Hematopoietic multipotent progenitor cell (in vitro differentiated cells): ENCODE measurements at places on chromosomes 4 and X.

GRCh38 chr4:162706051-162706450, 460.6 kb downstream of the NAF1 start:
- DNase-seq, result no peak

DNA sequence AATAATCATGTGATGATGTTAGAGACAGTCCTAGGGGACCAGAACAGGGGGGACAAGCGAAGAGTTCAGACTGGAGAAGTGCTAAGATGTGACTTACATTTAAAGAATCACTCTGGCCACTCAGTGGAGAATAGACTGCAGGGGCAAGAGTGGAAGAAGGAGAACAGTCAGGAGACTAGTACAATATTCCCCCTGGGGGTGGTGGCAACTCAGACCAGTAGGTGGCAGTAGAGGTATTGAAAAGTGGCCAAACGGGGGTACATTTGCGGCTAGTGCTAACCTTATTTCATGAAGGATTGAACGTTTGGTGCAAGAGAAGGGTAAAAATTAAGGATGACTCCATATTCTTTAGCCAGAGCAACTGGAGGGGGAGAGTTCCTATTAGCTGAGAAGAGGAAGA, 2.7 kb upstream of the BMX start:
- DNase-seq, result peak; percentile 18

GRCh38 chr4:41455206-41455605, 82.8 kb upstream of the LIMCH1 start:
- no peak for DNase-seq

DNA sequence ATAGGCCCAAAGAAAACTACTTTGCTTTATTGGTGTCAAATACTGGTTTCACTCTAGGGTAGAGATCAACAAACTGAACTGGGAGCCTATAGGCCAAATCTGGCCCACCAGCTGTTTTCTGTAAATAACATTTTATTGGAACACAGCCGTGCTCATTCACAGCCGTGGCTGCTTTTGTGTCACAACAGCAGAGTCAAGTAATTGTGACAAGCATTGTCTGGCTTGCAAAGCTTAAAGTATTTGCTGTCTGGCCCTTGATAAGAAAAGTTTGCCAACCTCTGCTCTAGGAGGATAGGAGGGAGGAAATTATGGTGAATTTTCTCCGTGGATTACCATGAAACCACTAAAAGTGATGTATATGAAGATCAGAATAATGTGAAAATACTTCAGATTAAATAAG, 53.4 kb downstream of the GPAT3 start:
- DNase-seq, result no peak

GRCh38 chrX:154409222-154409871, at the start of gene DNASE1L1:
Gene DNASE1L1, minus strand, starts transcription at chrX:154409254. Its CDS starts 3,686 bp downstream, at chrX:154405568.
- no peak for DNase-seq

GRCh38 chr4:53068755-53069330, 206.7 kb downstream of the RASL11B start:
- no peak for DNase-seq

- DNase-seq, result no peak
Observed at GRCh38 chrX:12614266-12614665, 176.9 kb upstream of the PRPS2 start.

DNA sequence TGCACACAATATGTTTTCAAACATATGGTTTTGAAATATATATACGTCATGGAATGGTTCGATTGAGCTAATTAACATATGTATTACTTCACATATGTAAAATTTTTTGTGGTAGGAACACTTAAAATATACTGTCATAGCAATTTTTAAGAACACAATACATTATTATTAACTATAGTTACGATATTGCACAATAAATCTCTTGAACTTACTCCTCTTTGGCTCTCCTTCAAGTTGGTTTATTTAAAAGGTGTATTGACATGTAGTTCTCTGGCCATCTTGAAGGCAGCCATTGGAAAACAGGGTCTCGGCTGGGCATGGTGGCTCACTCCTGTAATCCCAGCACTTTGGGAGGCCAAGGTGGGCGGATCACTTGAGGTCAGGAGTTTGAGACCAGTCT, 53.8 kb downstream of the CASP3 start:
- DNase-seq, result no peak

GRCh38 chrX:85930099-85930498, 117.3 kb downstream of the CHM start:
- no peak for DNase-seq

DNA sequence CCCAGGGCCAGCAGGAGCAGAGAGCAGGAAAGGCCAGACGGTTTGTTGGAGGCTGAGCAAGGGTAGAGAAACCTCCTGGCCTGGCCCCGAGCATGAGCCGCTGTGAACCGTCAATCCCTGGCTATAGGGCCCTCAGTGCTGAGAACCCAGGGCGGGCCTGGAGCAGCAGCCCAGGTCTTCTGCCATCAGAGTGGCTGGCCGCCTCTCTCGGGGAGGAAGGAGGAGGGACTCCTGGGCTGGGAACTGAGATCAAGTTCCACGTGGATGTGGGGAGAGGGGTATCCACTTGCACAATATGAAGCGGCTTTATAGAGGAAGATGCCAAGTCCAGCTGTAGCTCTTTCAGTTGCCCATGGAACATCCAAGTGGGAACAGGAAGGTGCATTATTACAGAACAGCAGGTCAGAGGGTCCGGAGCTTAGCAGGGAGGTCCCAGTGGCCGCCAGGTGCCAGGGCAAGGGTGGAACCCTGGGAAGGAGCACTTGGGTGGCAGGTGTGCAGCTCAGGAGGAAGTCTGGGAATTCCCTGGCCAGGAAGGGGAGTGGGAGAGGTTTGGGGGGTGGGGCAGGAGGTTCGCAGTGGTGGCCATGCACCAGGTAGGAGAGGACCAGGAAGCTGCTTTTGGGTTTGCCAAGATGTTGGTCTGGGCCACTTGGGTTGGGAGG, 31.7 kb upstream of the CRMP1 start:
- no peak for DNase-seq

GRCh38 chrX:79138658-79139241, 5.7 kb upstream of the GPR174 start:
- DNase-seq, result no peak

DNA sequence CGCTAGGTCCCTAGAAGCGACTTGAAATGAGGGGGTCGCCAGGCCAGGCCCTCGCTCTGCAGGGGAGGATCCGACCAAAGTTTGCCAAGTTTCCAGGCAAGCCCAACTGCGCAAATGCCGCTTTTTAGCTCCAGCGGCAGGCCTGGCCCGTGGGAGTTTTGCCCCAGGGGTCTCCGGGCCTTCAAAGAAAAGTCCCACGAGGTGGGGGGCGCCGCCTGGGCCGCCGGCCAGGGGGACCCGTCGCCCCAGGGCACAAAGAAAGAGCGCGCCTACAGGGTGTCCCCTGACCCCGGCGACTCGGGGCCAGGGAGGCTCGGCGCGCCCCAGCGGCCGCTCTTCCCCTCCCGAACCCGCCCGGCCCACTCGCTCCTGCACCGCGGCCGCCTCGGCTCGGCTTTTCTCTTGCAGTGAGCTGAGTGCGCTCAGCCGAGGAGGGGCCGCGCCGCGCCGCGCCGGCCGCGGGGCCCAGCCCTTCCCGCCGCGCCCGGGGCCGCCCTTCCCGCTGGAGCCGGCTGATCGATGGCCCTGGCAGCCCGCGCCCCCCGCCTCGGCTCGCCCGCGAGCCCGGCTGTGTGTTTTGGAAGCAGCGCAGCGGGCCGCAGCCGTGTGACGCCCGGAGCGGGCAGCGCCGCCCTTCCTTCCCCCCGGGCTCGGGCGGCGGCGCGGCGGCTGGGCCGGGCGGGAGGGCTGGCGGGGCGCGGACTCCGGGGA, 754 bp upstream of the KLF3 start:
- no peak for DNase-seq

GRCh38 chr4:98510757-98511517, 147.5 kb downstream of the TSPAN5 start:
- DNase-seq, result no peak

GRCh38 chr4:25095837-25096236, 64.4 kb downstream of the SEPSECS start:
- no peak for DNase-seq

GRCh38 chrX:31356275-31357212, 284.7 kb upstream of the FTHL17 start:
- DNase-seq, result no peak

DNA sequence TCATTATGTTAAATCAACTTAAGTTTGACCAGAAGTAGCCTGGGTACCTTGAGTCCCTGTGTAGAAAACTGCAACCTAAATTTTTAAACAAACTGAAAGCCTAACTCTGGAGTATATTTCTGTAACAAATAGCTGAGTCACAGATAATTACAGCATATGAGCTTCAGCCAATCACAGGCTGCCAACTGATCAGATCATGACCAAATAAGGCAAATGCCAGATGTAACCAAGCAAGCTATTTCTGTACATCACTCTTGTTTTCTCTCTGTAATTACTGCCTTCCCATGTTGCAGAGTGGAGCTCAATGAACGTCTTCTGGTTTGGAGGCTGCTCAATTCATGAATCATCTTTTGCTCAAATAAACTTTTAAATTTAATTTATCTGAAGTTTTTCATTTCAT, 980.9 kb upstream of the DIAPH2 start:
- no peak for DNase-seq

DNA sequence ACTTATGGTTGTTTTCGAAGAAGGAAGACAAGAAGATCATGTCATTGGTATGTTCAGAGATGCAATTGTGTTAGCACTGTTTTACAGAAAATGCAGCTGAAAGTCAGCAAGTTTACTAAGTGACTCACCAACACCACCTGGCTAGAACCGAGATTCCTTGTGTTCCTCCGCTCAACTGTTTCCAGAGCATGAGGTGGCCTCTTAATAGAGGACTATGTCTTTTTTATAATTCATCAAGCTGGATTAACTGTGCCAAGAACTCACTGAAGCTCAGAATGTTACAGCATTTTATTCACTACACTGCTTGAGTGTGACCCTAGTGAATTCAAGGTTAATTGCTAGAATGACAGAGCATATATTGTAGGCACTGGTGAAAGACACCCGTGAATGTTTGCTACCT, 1573.5 kb upstream of the TENM3 start:
- DNase-seq, result no peak

- peak; percentile 31 for DNase-seq
Observed at GRCh38 chr4:185134307-185134869, 8.7 kb upstream of the SLC25A4 start.

GRCh38 chr4:17493619-17494018, 18.3 kb downstream of the QDPR start:
- peak; percentile 61 for DNase-seq
